Astrocyte of the hippocampus (primary cell): ENCODE measurements at places on chromosomes 5 and 9.

DNA sequence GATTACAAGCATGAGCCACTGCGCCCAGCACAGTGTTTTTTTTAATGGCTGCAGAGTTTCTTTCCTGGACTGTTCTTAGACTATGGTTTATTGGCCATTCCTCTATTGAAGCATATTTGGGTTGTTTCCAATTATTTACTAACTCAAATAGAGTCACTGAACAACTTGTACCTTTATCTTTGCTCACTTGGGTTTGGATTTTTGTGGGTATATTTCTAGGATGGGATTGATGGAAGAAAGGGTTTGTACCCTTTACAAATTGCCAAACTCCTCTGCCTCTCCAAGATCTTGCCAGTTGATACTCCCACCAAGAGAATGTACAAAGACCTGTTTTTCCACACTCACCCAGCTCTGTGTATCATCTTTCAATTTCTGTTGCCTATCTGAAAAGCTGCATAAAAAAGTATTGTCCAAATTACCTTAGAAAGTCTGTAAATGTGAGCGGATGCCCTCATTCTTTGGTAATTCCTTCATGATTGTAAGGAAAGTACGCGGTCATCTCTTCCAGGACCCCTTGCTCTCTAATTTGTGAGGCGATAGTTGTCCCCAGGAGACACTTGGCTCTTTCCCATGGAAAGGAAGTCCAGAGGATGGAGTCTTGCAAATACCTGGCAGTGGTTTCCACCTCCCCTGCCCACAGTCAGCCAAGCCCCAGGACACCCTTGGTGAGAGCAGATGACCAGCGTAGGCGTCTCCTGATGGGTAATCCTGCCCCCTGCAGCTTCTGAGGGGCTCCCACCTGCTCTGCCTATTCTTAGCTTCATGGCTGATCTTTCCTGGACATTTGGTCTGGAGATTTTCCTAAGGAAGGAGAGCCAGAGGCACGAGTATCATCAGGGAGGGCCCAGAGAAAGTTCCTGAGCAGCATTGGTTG is 33.0 kb downstream of the ARHGEF37 start:
- no peak for DNase-seq

- peak; percentile 62 for DNase-seq
Observed at GRCh38 chr9:128124873-128125579, 2.5 kb downstream of the PTGES2 start.

DNA sequence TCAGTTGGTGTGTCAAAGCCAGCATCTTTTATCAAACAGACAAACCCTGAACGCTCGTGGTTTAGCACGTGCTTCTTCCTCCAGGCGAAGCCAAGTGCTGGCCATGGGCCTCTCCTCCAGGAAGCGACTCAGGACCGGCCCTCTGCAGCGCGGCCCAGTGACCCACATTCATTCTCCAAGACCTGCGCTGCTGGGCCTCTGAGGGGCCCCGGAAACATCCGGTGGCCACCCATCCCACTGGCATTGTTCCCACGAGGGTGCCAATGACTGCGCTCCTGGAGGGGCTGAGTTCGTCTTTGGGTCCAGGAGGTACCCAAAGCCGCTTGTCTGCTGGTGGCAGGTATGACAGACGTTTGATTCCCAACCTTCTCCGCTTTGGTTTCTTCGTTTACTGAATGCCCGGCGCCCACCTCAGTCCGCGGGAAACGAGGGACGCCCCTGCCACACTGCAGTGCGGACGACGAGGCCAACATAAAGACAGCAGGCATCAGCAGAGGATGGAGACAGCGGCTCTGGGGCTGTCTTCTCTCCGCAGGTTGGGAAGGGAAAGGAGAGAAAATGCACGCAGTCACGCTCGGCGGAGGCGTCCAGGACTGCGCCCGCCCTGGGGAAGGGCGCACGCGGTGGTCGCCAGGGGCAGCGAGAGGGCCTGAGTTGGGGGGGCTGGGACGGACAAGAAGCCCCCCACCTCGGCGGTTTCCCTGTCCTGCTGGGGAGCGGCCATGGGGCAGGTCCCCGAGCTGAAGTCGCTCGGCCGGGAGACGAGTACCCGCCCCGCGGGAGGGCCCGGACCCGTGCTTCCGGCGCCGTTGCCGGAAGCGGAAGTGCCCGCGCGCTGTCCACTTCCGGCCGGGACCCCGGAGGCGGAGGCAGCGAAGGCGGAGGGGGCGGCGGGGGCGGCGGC is at the start of gene EXOC3:
Gene EXOC3 (plus strand): TSS at position 842 of the 904 bp plus-strand sequence. CDS start 3,030 bp downstream, outside the sequence.
- DNase-seq: peak; percentile 91

DNA sequence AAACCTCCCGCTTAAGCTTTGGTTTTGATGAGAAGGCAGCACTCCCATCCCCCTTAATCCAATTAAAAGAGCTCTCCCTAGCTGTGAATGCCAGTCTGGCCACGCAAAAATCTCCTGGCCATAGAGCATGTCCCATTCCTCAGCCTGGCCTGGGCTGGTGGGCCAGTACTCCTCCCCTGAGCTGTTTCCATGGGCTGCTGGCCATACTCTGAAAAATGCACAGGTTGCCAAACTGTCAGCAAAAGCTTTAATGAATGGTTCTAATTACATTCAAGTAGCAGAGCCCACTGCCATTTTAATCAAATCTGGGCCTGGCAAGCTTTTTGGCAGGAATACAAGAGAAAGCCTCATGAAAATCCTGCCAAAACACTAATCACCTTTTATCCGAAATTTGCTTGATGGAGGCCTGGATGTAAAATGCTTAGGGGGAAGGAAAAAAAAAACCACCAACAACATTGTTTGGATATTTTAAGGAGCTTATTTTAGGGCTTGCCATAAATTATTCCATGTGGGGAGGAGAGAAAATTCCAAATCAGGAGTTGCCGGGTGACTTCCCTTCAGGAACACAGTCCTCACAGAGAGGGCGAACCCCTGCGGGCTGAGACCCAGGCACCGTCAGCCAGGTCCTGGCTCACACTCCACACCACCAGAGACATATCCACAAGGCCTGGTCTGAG is 243.3 kb downstream of the SEC61B start:
- DNase-seq: peak; percentile 95

GRCh38 chr5:111261610-111262009 is 37.4 kb downstream of the CAMK4 start:
- DNase-seq: no peak

- DNase-seq: no peak
Observed at GRCh38 chr5:124021066-124021641, 509.2 kb downstream of the CSNK1G3 start.

GRCh38 chr5:96765043-96765442 is 42.7 kb downstream of the ERAP1 start:
- DNase-seq: no peak

DNA sequence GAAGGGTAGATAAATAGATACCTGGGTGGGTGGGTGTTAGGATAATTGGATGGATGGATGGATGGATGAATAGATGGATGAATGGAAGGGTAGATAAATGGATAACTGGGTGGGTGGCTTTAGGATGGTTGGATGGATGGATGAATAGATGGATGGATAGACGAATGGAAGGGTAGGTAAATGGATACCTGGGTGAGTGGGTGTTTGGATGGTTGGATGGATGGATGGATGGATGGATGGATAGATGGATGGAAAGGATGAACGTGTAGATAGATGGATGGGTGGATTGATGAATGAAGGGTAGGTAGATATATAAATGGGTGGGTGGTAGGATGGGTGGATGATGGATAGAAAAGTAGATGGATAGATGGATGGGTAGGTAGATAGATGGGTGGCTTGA is 59.8 kb upstream of the RXRA start:
- no peak for DNase-seq

DNA sequence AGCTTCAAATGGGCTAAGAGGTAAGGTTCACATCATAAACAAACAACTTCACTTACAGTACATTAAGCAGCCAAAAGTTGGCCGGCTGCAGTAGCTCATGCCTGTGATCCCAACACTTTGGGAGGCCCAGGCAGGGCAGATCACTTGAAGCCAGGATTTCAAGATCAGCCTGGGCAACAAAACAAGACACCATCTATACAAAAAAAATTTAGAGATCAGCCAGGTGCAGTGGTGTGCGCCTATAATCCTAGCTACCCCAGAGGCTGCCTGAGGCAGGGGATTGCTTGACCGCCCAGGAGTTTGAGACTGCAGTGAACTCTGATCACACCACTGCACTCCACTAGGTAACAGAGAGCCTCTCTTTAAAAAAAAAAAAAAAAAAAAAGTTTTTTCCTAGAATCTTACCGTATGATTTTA is 16.9 kb downstream of the UBTD2 start:
- DNase-seq: peak; percentile 51

- DNase-seq: peak; percentile 67
Observed at GRCh38 chr5:98656125-98656795, 117.2 kb upstream of the RGMB start.

DNA sequence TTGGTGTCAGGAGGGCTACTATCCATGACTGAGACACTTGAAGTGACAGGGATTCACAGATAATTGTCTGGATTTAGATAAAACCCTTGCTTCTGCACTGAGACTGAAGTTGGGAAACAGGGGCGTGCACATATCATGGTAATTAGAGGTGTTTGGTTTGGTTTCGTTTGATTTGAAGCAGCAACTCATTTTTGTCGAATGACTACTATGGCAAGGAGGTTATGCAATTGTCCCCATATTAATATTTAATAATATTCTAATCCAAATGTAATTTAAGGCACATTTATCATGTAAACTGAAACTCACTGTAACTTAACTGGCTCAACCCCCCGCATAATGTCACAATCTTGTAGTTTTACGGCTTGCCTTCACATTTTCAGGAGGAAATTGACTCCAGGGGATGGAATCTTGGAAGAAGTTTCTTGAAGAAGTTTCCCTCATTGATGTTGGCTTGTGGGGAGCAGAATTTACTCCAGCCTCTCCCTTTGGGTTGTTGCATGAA is 12.5 kb downstream of the ZNF366 start:
- no peak for DNase-seq

GRCh38 chr5:147935032-147935431 is 28.7 kb upstream of the C5orf46 start:
- DNase-seq: peak; percentile 82

DNA sequence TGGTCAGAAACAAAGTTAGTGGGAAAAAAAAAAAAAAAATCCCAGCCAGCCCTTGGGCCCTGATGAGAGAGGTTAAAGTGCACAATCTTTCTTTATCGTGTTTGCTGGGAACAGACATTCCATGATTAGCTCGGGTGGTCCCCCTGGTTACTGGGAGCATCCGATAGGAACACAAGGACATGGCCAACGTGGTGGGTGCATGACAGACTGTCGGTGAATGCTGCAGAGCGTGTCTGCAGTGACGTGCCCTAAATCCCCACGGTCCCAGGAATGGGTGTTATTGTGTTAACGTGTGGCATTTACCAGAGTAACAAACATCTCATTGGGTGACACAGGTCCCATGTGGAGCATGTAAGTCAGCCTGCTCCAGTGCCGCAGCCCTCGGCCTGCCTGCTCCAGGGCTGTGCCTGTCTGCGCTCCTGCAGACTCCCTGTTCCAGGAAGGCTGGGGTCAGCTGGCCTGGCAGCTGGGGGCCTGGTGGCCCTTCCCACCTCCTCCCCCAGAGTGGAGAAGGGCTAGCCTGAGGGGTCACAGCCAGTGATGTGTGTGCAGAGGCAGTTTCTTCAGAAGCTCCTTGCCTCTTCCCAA is 34.3 kb upstream of the TBC1D2 start:
- no peak for DNase-seq

GRCh38 chr5:40165789-40166728 is 513.7 kb upstream of the PTGER4 start:
- DNase-seq: no peak
